ENCODE measurements at places on chromosomes 16 and 17.

DNA sequence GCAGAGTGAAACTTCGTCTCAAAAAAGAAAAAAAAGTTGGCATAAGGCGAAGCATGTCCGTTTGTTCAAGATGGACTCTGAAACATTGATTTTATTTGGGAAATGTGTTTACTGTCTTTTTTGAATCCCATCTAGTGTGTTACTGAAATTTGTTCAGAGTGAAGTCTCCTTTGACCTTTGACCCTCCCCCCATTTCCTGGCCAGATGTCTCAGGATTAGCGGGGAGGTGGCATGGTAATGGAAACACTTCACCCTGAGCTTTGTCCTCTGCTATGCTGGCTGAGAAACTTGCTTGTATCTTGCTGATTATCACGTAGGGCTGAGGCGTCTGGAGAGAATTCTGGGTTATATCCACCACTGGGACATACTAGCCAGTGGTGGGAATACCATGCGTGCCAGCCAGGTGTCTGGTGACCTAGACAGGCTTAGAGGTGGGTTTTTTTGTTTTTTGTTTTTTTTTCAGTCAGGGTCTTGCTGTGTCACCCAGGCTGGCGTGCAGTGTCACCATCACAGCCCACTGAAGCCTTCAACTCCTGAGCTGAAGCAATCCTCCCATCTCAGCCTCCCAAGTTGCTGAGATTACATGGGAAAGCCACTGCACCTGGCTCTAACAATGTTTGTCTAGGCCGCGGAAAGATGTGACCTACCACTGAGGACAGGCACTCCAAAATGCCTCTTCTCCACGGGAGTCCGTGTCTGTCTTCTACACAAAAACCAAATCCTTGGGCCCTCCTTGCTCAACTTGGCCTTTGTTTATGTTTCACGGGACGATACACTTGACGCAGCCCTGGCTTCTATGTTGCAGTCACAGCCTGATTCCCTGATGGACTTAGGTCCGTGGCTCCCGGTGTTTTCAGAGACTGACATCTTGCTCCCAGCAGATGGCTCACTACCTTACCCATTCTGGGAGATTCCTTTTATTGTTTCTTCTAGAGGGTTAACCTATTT, 6.6 kb upstream of the GALK1 start:
- DNase-seq: no peak

DNA sequence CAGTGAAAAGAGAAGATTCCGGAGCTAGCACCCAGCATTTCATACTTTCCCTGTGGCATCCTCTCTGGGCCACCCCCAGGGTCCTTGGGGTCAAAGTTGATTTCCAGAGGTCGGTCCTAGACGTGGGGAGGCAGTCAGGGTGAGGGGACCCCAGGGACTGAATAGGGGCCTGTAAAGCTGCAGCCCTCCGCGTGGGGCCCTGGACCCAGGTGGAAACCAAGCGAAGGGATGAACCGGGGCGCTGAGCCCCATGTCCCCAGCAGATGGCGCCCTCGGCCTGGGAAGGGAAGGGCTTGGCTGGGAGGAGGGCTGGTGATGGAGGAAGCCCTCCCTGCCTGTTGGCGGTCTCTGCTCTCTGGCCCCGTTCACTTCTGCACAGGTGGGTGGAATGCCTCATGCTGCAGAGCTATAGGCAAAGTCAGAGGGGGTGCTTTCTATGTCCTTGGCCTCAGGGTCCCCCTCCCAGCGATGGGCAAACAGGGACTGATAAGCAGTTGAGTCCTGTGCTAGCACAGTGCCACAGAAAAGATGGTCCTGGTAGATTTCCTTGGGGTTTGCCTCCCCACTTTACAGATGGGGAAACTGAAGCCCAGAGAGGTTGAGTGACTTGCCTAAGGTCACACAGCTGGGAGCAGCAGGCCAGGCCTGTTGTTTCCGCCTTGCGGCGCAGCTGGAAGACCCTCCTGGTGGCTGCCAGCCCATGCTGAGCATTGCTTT, 163.4 kb upstream of the CIBAR2 start:
- peak; percentile 94 for DNase-seq

- no peak for DNase-seq
Measured at GRCh38 chr17:32016231-32016630, 9.0 kb downstream of the LRRC37B start.

GRCh38 chr16:24324421-24324820, 68.3 kb downstream of the CACNG3 start:
- no peak for DNase-seq

GRCh38 chr16:5459863-5460262, 362.3 kb upstream of the EEF2KMT start:
- no peak for DNase-seq

GRCh38 chr17:10172778-10173177, 25.6 kb downstream of the GAS7 start:
- DNase-seq: no peak

DNA sequence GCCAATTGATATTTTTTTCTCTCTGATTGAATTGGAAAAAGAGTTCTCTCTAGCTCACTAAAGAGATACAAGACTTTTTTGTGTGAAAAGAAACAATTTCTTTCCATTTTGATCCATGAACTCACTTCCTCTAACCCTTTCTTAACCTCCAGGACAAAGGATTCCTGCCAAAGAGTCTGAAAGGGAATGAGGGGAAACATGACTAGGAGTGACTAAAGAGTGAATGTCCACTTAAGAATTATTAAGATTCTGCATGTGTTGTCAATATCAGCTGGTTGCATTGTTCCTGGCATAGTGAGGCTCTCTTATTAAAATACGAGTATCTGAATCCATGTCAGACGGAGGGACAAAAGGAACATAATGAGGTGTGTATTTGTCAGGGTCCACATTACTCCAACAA, 344.7 kb downstream of the GRIN2A start:
- DNase-seq: no peak

GRCh38 chr17:69523244-69523861, 108.9 kb downstream of the MAP2K6 start:
- no peak for DNase-seq

DNA sequence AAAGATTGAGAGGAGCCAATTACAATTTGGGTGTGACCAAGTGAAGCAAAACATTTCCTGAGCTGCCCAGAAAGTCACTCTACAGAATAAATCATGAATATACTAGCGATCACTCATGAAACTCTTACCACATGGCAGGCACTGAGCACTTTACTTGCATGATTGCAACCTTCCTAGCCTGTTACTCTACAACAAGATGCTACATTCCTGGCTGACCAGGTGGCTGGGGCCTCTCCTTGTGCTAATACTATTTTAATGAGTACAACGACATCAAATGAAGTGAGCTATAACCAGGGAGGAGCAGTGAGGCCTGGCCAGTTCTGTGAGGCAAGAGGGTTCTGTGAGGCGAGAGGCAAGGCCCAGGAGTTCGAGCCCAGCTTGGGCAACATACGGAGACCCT, 75.2 kb downstream of the CPPED1 start:
- DNase-seq: no peak

DNA sequence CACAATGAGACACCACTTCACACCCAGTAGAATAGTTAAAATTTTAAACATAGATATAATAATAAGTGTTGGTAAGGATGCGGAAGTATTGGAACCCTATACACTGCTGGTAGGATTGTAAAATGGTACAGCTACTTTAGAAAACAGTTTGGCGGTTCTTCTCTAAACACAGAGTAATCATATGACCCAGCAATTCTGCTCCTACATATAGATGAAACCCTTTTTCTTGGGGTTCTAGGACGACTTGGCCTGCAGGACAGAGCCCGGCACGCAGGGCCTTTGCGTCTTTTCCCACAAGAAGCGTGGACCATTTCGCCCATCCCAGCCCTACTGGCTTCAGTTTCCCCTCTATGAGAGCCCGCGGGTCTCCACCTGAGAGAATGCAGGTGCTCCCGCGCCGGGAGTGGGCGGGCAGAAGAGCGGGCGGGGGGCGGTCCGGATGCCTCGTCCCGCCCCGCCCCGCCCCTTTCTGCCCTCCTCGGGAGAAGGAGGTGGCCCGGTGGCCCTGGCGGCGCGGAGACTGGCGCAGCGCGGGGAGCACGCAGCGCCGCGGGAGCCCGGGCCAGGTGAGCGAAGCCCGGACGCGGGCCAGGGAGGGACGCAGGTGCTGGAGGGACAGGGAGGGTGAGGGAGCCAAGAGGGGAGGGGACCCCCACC, at the start of gene SDR42E2:
SDR42E2 (plus strand) TSS at position 508 of the 657 bp plus-strand sequence. CDS start 3,077 bp downstream, outside the sequence.
- no peak for DNase-seq

DNA sequence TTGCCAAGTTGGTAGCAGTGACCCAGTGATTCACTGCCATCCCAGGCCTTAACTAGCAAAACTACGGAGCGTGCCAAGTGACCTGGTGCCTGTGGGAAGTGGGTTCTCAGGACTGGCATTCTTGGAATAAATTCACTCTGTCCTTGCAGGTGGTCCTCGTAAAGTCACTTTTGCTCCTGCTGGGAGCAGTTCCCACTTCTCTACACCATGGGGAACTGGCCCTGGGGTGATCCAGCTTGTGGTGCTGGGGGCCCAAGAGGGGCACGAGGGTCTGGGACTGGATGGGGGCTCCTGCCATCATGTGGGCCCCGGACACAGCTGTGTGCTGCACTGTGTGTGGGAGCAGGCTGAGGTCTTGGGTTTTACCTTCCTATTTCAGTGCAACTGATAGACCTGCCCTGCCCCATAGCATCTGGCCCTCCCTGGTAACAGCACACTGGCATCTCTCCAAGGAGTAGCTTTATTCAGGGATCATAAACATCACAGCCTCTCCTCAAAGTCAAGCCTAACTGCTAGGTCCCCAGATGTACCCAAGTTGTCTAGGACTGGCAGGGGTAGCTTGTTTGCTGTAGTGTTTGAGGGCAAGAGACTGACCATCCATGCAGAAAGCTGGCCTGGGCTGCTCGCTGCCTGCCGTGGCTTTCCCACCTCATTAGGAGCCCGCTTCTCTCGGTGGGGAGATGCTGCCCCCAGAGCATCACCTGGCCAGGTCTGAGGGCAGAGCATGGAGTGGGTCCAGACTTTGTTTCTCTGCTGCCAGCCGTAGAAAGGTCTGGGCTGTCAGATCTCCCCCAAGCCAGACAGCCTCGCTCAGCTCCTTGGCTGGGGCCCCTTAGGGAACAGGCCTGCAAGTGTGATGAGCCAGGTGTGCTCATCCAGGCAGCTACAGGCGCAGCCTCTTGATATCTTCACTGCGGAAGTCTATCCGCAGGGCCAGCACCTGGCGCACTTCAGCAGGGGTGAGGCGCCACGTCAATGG, 26.0 kb downstream of the FCSK start:
- no peak for DNase-seq

GRCh38 chr17:18262111-18262510, 1.6 kb downstream of the MIEF2 start:
- no peak for DNase-seq

- no peak for DNase-seq
Measured at GRCh38 chr16:65066651-65067050, 55.2 kb downstream of the CDH11 start.

DNA sequence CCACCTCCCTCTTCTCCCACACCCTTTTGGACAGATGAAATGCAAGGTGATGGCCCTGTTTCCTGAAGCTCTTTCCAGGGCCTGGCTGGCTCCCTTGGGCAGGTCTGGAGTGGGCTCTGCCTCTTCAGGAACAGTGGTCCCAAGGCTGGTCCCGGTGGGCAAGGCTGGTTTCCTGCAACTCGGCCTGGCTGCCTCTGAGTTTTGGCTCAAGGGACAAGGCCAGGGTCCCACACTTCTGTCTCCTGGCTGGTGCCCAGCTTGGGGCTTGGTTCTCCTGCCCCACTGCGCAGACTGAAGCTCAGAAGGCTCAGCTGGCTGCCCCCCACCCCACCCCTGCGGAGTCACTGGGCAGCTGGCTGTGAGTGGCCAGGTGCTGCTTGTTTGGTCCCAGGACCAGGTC, 3.8 kb upstream of the ACTG1 start:
- DNase-seq: no peak

DNA sequence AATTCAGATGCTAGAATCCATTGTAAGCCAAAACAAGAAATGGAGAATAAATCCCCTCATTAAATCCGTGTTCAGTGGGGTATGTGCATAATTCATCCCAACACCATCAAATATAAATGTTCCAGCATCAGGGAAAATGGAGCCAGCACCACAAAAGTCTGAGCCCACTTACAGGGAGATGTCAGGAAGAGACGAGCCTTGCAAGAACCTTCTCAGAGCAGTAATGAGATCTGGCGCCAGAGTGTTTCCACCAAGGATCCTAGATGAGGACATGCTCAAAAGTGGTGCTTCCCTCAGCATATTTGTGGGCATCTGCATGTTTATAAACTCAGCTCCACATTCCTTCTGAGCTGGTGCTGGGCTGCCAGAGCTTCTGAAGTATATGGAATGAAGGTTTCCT, 541.9 kb upstream of the C16orf82 start:
- DNase-seq: no peak

GRCh38 chr17:30208214-30208613, 27.3 kb downstream of the SLC6A4 start:
- no peak for DNase-seq

DNA sequence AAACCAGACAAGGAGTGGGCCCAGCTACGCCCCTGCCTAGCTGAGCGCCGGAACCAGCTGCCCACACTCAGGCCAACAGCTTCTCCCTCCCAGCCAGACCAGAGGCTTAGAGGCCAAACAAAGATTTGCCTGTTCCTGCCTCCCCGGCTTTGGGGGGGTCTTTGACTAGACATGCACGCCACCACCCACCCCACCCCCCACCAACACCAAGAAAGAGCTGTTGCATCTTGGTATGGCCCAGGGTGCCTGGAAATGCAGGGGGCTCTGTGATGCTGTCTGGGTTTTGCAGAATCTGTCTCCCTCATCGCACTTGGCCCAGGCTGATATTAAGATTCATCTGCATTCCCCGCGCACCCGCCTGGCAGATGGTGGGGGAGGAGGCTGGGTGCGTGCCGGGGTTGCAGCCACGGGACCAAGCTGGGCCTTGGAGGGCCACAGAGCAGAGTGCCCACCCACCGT, 1.3 kb upstream of the NXPH3 start:
- DNase-seq: no peak

- DNase-seq: no peak
Measured at GRCh38 chr16:57747996-57748395, 12.4 kb downstream of the KATNB1 start.

DNA sequence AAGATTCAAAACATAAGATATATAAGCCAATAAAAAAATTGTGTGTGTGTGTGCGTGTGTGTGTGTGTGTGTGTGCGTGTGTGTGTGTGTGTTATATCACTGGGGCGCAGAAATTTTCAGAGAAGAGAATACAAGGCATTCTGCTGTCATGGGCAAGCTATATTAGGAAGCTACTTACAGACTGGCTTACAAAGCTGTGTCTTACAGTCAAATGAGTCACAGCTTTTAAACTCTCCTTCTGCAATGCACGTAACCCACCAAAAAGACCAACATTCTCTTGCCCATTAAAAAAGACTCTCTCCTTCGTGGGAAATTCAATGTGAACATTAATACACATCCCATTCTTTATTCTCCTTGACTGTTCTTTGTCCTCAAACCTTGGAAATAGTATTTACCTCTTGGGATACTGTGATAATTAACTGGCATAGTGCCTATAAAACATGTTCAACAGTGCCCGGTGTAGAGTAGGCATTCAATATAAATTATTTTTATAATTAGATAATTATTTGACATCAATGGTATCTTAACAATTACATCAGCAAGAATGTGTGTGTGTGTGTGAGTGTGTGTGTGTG, 860.4 kb upstream of the SOX9 start:
- no peak for DNase-seq

GRCh38 chr17:57634713-57635465, 110.2 kb downstream of the CCDC182 start:
- no peak for DNase-seq
